Stimulated activated CD4-positive, alpha-beta T cell treated with anti-CD3 and anti-CD28 coated beads, Interleukin-4, amount 100 ng/mL, for 48 hours (primary cell): ENCODE measurements at places on chromosomes 16 and 17.
A peak's percentile ranks its signal among the peaks of the same experiment; 100 is the strongest.

- no peak for DNase-seq
These were observed 3.3 kb downstream of the BCAR1 start for GRCh38 chr16:75248142-75248535.

- no peak for DNase-seq
These were observed 9.3 kb downstream of the HEXIM2 start for GRCh38 chr17:45170931-45171337.

GRCh38 chr16:61323456-61323855, 712.8 kb downstream of the CDH8 start:
- DNase-seq = no peak

DNA sequence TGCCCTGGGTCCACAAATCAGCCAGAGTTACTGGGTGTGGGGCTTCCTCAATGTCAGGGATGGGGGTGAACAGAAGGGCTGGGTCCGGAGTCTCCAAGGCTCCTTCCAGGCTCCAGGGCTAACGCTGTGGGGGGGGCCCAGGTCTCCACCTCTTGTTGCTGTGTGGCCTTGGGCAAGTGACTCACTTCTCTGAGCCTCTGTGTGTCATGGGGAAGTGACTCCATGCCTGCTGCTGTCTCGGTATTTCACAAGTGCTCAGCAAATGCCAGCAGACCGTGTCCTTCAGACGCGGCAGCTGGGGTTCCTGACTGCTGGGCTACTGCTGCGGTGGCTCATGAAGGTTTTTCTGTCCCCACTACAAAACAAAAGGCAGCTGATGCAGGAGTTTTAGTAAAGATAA, 26.6 kb downstream of the JPH3 start:
- no peak for DNase-seq

GRCh38 chr17:69743091-69743490, 328.6 kb downstream of the MAP2K6 start:
- no peak for DNase-seq

- no peak for DNase-seq
These were observed 118.1 kb downstream of the GSG1L start for GRCh38 chr16:27945233-27945973.

DNA sequence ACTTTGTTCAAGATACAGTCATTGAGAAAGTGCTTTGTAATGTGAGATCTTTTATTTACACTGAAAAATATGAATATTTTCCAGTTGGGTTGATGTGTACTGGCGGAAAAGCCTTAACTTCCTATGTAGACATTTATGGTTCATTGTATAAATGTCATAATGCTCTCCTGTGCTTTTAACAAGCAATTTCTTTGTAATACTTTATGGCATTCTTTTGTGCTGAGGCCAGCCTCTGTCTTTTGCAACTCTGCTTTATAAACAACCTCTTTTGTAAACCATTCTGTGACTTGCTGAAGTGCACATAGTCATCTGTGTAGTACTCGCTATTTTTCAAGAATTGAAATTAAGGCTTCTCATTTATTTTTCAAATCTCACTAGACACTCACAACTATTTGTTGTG, 291.2 kb downstream of the CDH11 start:
- DNase-seq = no peak

DNA sequence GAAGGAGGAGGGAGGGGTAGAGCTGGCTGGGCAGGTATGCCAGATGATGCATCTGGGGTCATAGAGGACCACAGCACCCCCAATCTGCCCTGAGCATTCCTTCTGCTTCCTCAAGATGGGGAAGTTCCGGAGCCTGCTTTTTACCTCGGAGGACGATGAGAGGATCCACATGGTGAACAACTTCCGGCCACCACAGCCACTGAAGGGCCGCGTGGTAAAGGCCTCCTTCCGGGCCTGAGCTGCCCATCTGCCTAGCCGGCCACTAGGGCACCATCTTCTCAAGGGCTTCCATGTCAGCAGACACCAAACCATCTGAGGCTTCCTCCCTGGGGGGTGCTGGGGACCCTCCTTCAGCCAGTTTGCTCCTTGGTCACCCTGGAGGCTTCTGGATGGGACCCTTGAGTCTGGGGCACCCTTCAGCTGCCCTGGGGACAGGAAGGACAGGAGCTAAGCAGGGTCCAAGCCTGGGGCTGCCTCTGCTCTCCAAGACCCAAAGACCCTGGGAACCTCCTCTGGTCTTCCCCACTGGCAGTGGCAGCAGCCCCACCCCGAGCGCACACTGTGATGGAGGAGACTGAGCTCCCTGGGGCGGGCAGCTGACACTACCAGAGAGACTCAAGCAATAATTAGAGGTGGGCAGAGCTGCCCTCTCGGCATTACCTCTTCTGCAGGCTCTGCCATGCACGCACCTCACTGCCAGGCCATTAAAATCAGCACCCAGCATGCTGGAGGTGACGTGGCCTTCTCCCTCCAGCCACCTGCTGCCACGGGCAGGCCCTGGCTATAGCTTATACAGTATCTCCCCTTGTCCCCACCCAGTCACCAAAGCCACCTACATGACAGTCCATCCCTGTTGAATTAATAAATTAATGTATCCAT, 9.3 kb downstream of the CA7 start:
- no peak for DNase-seq

DNA sequence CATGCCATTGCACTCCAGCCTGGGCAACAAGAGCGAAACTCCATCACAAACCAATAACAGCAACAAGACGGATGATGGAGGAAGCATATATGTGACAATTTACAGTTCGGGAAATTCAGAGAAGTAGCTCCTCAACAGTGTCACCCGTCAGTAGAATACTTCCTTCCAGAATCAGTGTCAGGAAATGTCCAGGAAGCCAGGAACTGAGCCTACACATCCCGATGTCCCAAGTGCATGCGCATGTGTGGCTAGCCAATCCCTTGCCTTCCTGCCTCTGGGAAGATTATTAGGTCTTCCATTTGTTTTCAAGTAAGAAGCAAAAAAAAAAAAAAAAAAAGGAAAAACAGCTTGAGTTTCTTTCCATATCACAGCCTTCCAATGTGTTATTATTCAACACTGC, 1.4 kb upstream of the PITPNC1 start:
- DNase-seq = no peak

DNA sequence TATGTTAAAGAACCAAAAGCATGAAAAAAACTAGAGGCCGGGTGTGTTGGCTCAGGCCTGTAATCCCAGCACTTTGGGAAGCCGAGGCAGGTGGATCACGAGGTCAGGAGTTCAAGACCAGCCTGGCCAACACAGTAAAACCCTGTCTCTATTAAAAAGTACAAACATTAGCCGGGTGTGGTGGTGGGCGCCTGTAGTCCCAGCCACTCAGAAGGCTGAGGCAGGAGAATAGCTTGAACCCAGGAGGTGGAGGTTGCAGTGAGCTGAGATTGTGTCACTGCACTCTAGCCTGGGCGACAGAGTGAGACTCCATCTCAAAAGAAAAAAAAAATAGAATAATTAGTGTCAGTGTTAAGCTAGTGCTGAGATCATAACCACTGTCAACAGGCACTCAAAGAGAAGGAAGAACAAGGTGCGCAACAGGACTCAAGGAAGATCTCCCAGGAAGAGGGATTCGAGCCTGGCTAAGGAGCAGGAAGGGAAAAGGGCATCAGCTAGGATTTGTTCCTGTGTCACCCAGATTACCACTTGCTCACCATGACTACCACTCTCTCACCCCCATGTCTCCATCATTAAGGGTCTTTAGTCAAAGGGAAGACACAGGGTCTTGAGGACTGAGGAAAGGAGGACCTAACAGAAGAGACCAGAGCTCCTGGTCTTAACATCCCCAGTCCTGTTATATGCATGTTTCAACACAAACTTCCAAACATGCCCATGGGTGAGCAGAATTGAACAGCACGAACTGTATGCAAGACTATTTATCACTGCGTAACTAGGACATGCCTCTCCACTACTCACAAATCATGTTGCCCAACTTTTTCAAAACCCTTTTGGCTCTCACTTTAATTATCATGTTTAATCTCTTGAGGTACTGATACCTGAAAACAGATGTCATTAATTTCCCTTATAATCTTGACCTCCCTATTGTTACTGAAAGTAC, 88.3 kb upstream of the PLEKHM1 start:
- no peak for DNase-seq

DNA sequence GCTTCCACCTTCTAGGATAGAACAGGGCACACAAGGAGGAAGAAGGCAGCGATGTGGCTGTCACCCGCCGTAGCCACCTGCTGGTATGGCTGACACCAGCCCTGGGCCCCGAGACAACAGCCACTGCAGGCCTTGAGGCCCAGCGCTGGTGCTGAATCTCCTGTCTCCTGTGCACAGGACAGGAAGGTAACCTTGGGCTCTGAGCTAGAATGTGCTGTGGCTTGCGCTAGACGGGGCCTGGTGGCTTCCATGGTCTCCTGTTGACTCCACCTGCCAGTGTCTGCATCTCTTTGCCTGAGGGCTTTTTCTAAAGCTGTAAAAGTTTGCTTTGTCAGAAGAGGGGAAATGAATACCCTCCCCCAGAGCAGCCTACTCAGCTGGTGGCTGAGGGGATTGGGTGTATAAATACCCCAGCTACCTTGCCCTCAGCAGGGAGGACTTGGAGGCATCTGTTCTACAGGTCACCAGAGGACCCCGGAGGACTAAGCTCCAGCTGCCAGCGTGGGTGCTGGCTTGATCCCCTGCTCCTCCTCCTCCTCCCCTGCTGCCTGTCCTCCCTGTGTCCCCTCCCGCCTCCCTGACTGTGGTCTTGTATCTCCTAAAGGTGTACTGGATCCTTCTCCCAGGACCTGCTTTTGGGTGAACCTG, 76.1 kb upstream of the SDK2 start:
- DNase-seq = no peak

- DNase-seq = no peak
These were observed 30.1 kb downstream of the IKZF3 start for GRCh38 chr17:39834017-39834416.

- DNase-seq = no peak
These were observed 398.5 kb downstream of the SLC39A11 start for GRCh38 chr17:72693956-72694355.

DNA sequence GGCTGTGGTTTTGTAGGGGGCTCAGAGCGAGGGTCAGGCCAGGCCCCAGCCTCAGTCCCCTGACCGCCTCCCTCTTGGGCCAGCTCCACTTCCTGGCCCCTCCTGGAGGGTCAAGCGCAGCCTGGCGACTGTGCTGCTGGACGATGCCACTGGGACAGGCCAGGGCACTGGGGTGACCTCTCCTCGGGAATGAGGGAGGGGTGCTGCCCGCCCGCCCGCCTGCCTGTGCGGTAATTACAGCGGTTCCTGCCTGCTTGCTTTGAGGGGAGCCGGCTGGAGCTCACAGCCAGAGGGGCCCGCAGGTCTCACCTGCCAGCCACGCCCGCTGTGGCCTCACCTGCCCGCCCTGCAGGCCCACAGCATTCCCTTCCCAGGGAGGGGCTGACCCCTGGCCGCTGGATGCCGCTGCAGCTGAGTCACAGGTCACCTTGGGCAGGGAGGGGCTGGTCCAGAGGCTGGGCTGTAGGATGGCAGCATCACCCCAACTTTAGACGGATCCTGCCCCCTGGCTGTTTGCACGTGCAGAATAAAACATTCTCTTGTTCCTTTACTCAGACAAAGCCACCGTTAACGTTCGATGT, 76.7 kb upstream of the CBX4 start:
- no peak for DNase-seq

- DNase-seq = no peak
These were observed 200.6 kb upstream of the CIBAR2 start for GRCh38 chr16:85312642-85313525.

DNA sequence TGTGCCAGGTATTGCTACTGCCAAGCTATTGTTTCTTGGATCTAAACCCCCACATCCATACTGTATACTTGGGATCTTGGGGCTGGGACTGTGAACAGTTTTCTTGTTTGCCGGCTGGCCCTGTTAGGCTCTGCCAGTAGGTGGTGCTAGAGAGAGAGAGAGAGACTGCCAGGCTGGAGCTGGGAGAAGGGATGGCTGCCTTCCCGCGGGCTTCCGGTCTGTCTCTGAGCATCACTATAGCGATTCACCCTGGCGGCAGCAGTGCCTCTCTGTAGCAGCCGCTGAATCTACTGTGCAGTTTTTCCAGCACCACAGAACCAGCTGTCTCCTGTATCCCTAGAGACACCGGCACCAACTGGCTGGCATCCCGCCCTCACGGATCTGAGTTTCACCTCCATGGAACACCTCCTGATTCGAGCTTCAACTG, 201.2 kb downstream of the UTP18 start:
- peak; percentile 32 for DNase-seq

- no peak for DNase-seq
These were observed 17.0 kb downstream of the MYL4 start for GRCh38 chr17:47225911-47226688.

DNA sequence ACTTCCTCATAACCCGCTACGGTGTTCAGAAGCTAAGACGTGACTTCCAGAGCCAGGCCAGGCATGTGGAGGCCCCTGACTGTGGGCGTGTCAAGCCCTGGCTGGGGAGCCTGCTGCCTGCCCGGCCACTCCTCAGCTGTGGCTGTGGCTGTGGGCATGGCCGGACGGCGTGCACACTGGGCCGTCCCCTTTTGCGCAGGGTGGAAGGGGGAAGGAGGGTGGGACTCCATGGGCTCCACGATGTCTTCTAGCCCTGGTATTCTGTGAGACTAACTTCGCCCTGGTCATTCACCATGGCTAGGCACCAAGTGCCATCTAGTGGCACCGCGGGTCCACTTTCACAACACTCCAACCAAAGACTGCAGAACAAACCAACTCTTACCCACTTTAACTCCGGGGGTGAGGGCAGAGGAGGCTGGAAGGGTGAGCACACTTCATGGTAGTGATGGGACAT, 67.9 kb downstream of the N4BP1 start:
- DNase-seq = no peak

GRCh38 chr16:58063377-58064076, 38.0 kb downstream of the MMP15 start:
- DNase-seq = no peak

GRCh38 chr17:53313746-53314145, 509.0 kb upstream of the KIF2B start:
- no peak for DNase-seq

DNA sequence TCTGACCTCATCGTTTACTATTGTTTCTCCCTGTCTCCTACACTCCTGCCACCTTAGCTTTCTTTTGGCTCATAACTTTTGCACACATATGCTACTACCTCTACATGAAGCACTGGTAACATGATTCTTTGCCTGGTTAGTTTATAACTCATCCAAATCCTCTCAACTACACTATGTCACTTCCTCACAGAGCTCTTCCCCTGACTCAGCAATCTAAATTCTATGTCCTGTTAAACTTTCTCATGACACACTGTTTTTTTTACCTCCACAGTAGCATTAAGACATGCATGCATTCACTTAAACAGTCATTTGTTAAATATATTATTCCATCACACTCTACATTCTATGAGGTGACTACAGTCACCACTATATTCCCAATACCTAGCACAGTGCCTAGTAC, 19.7 kb downstream of the APPBP2 start:
- DNase-seq = no peak

GRCh38 chr17:3613124-3613523, 3.9 kb upstream of the TRPV1 start:
- DNase-seq = no peak

DNA sequence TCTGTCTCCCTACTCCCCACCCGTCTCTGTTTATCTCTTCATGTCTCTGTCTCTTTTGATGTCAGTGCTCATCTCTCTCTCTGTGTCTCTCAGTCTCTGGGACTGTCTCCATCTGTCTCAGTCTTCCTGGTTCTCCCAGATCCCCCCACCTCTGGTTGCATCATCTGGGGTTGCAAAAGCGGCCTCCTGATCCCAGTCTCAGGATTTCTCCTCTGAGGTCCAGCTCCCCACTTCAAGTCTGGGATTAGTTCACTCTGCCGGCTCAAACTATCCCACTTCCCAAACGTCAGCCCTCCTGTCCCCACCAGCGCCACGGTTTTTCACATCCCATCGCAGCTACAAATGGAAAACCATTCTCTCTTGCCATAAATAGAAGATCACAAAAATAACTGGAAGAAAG, 9.0 kb downstream of the TEKT5 start:
- DNase-seq = no peak
